ENCODE measurements at places on chromosomes 2 and 18. TPM values are rescaled to one million over a fixed set of nuclear protein-coding genes. Genes with fewer than 3 reads are reported as not detected.

GRCh38 chr2:126482582-126483464, 173.1 kb upstream of the GYPC start:
- no peak for DNase-seq
- H3K4me1 ChIP-seq = no peaks in the 10 kb centered on the region
- H3K27ac ChIP-seq = no peak overlapping the region
- no peak overlapping the region for H3K4me3 ChIP-seq
- H3K36me3 ChIP-seq = no peaks in the 10 kb centered on the region
- no peaks in the 10 kb centered on the region for H3K27me3 ChIP-seq

Gene CPLX4
- total RNA-seq = not detected

- H3K4me1 ChIP-seq = peaks cover 75% of the 10 kb centered on the region
- H3K27ac ChIP-seq = no peak overlapping the region
- no peaks in the 10 kb centered on the region for H3K36me3 ChIP-seq
- no peak overlapping the region for H3K4me3 ChIP-seq
- no peaks in the 10 kb centered on the region for H3K27me3 ChIP-seq
These were observed 8.2 kb downstream of the RND3 start for GRCh38 chr2:150479075-150479915.

GRCh38 chr2:241675885-241676284, 10.7 kb downstream of the DTYMK start:
- H3K4me3 ChIP-seq = no peak overlapping the region
- H3K27me3 ChIP-seq = no peaks in the 10 kb centered on the region
- H3K4me1 ChIP-seq = no peaks in the 10 kb centered on the region
- no peak for DNase-seq
- no peaks in the 10 kb centered on the region for H3K36me3 ChIP-seq

GRCh38 chr2:137220438-137220993, 455.2 kb downstream of the THSD7B start:
- H3K4me1 ChIP-seq = no peaks in the 10 kb centered on the region
- no peaks in the 10 kb centered on the region for H3K36me3 ChIP-seq
- no peaks in the 10 kb centered on the region for H3K27me3 ChIP-seq
- no peak for DNase-seq
- no peak overlapping the region for H3K27ac ChIP-seq

Gene CNOT9
- total RNA-seq = 10.4 TPM

- peaks cover 13% of the 10 kb centered on the region for H3K4me1 ChIP-seq
- no peak overlapping the region for H3K4me3 ChIP-seq
- no peak overlapping the region for H3K27ac ChIP-seq
- DNase-seq = no peak
These were observed 71.1 kb downstream of the ANKRD44 start for GRCh38 chr2:197239434-197239833.

GRCh38 chr18:6109743-6110142, 214.4 kb upstream of the TMEM200C start:
- DNase-seq = no peak
- H3K4me3 ChIP-seq = no peak overlapping the region
- no peaks in the 10 kb centered on the region for H3K4me1 ChIP-seq
- no peak overlapping the region for H3K27ac ChIP-seq
- no peaks in the 10 kb centered on the region for H3K36me3 ChIP-seq

Gene TAF1B
- 8.2 TPM for total RNA-seq

Gene ONECUT2
- total RNA-seq = 0.04 TPM

Gene CSRNP3
- 0.07 TPM for total RNA-seq

DNA sequence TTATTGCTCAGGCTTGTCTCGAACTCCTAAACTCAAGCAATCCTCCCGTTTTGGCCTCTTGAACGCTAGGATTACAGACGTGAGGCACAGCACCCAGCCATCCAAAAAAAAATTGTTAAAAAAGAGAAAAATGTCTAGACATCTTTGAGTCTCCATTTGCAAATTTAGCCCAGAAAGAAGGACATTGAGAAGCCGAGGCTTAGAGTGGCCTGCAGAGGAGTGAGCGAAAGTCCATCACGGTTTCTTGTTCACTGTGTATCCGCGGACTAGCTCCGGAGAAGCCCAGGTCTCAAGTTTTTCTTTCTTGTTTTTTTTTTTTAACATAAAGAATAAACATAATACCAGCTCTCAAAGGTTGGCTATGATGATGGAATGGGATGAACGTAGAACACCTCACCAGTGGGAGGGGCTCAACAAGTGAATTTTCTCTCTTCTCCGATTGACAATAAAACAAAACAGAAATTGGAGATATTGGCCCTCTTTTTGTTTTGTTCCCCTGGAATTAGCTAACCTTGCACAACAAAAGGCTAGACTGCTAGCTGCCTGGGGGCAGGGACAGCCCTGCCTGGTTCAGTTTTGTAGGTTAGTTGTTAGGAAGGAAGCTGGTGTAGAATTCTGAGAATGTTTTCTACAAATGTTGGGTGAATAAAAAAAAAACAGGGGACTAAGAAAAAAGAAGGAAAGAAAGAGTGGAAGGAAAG, 163.4 kb downstream of the MYCN start:
- H3K27me3 ChIP-seq = no peaks in the 10 kb centered on the region
- no peaks in the 10 kb centered on the region for H3K36me3 ChIP-seq
- no peak for DNase-seq
- no peaks in the 10 kb centered on the region for H3K4me1 ChIP-seq
- H3K4me3 ChIP-seq = no peak overlapping the region
- no peak overlapping the region for H3K27ac ChIP-seq

DNA sequence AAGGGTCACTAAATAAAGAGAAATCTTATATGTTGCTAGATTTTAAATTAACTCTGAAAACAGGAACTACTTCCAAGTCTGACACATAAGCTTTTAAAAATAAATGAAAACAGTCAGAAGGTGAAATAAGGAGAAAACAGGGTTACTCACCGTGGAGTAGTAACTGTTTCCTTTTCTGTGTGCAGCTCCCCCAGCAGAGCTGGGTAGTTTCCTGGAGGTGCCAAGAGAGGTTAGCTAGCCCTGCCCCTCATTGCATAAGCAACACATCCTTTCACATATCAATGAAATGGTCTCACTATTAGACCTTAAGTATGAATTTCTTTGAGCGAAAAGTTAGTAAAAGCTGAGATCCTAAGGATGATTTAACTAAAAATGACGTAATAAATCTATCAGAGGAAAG, 54.0 kb upstream of the GPR75 start:
- no peak overlapping the region for H3K27ac ChIP-seq
- H3K4me1 ChIP-seq = no peaks in the 10 kb centered on the region
- DNase-seq = no peak
- H3K4me3 ChIP-seq = no peak overlapping the region

GRCh38 chr2:171652416-171652785, 34.9 kb upstream of the DYNC1I2 start:
- no peaks in the 10 kb centered on the region for H3K4me1 ChIP-seq
- H3K36me3 ChIP-seq = no peaks in the 10 kb centered on the region
- DNase-seq = no peak
- H3K27ac ChIP-seq = no peak overlapping the region
- no peak overlapping the region for H3K4me3 ChIP-seq

GRCh38 chr2:240124651-240125030, 11.5 kb downstream of the COPS9 start:
- no peak overlapping the region for H3K27ac ChIP-seq
- H3K4me3 ChIP-seq = no peak overlapping the region
- H3K36me3 ChIP-seq = peaks cover 6% of the 10 kb centered on the region
- H3K27me3 ChIP-seq = no peaks in the 10 kb centered on the region

DNA sequence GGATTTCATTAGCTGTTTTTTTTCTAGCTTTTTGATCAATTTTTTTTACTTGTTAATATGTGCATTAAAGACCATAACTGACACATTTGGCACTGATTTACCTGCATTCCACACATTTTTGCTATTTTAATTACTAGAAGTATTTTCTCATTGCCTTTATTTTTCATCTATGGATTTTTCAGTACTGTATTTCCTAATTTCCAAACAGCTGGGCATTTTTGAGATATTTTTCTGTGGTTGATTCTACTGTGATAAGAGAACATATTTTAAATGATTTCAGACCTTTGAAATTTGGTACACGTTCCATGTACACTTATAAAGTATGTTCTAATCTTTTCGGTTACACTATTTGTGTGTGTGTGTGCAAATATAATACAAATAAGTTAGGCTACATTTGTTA, 135.3 kb downstream of the PARD3B start:
- no peak for DNase-seq
- H3K4me1 ChIP-seq = peaks cover 9% of the 10 kb centered on the region
- H3K4me3 ChIP-seq = no peak overlapping the region
- H3K27me3 ChIP-seq = no peaks in the 10 kb centered on the region
- H3K36me3 ChIP-seq = no peaks in the 10 kb centered on the region

DNA sequence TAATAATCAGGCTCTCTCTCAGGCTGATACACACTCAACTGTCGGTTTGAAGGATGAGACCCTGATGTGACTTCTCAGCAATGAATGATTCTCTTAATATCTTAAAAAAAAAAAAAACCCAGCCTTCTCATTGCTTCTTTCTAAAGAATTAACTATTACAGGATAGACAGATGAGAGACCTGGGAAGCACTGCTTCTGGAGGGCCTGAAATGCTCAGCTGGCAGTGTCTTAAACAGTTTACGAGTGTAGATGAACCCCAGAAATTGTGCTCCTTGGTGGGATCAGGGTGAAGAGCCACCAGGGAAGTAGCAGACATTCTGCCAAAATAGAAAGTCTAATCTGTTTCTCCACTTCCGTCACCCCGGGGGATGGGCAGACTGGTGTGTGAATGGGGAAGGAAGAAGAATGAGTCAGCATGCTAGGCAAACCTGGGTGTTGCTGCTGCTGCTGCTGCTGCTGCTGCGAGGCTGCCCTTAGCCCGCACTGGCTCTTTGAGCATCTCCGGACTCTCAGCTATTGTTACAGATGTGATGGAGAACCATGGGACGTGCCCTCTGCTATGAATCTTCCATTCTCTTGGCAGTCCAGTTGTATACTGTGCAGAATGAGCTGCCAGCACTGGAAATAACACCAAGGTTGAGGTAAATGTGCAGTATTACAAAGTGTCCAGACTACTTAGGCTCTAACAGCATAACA, 158.4 kb downstream of the SETBP1 start:
- H3K36me3 ChIP-seq = no peaks in the 10 kb centered on the region
- peak; percentile 54 for DNase-seq
- peak overlapping the region; percentile 48 for H3K27ac ChIP-seq
- peaks cover 58% of the 10 kb centered on the region for H3K4me1 ChIP-seq

Gene CERKL
- not detected for total RNA-seq

DNA sequence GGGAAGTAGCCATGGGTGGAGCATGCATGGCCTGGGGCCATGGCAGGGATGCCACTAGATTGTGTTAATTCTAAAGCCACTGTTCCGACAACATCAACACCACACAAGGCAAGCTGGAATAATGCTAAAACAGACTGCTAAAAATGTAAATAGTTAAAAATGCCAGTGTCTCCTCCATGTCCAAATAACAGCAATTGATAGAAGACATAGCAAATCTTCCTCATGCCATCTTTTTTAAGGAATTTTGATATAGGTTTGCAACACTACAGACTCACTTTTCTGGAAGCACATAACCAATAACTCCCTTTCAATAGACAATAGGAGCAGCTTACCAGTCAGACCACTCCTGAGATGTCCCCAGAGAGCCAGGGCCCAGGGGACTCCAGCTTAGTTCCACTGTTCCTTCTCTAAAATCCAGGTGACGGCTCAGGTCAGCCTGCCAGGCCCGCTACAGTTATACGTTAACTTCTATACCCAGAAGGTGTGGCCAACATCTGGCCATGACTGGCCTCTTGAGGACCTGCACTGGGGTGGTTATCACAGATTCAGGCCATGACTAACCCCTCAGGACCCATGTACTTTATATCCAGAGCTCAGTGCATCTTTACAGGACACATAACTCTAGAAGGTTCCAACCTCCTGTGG, 20.3 kb downstream of the TUBB6 start:
- no peaks in the 10 kb centered on the region for H3K4me1 ChIP-seq
- no peaks in the 10 kb centered on the region for H3K27me3 ChIP-seq
- DNase-seq = no peak
- peak overlapping the region; percentile 38 for H3K27ac ChIP-seq
